ENCODE measurements at places on chromosomes 2 and 18.

- H3K4me1 ChIP-seq, result peaks cover 24% of the 10 kb centered on the region
- no peak for DNase-seq
- no peak overlapping the region for H3K4me3 ChIP-seq
- H3K27ac ChIP-seq, result no peak overlapping the region
- H3K27me3 ChIP-seq, result no peaks in the 10 kb centered on the region
- peaks cover 51% of the 10 kb centered on the region for H3K36me3 ChIP-seq
These were observed 14.0 kb downstream of the YIPF4 start for GRCh38 chr2:32291746-32292145.

DNA sequence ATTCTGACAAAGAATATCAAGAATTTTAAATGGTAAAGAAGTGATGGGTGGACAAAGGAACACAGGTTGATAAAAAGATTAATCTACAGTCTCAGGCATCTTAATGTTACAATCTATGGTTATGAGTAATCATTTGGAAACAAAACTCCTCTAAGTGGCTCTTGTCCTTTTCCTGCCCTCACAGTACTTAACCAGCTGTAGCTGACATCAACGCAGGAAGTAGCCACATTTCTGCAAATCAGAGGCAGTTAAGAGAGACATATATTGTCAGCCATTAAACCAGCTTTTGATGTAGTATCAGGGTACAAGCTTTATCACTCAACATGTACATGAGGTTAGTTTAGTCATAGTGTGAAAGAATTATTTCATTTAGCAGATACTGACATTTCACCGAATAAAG is 244.6 kb downstream of the NR4A2 start:
- H3K4me1 ChIP-seq, result no peaks in the 10 kb centered on the region
- DNase-seq, result no peak
- H3K36me3 ChIP-seq, result no peaks in the 10 kb centered on the region
- H3K27ac ChIP-seq, result no peak overlapping the region

DNA sequence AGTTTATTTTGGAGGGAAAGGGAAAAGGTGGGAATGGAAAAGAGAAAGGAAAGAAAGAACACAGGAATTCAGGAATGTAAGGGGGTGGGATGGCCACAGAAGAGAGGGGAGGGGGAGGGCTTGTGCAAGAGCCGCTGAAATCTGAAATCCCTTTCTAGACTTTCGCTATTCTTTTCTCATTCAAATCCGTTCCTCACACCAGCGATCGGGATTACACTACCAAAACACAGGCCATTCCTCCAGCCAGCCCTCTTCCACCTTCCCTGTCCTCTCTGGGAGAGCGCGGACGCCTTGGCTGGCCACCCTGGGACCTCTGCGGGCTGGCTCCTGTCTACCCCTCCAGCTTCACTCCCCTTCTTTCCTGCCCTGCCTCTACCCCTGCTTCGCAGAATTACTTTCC is 102.3 kb downstream of the CDCA7 start:
- no peak overlapping the region for H3K27ac ChIP-seq
- no peak for DNase-seq
- no peak overlapping the region for H3K4me3 ChIP-seq
- H3K36me3 ChIP-seq, result no peaks in the 10 kb centered on the region
- no peaks in the 10 kb centered on the region for H3K4me1 ChIP-seq

- H3K27me3 ChIP-seq, result no peaks in the 10 kb centered on the region
- H3K36me3 ChIP-seq, result no peaks in the 10 kb centered on the region
- H3K27ac ChIP-seq, result no peak overlapping the region
These were observed 17.9 kb upstream of the MIB1 start for GRCh38 chr18:21722687-21723086.

- H3K27me3 ChIP-seq, result peaks cover under 1% of the 10 kb centered on the region
- H3K4me3 ChIP-seq, result no peak overlapping the region
- H3K4me1 ChIP-seq, result no peaks in the 10 kb centered on the region
- DNase-seq, result no peak
- H3K36me3 ChIP-seq, result no peaks in the 10 kb centered on the region
These were observed 469.4 kb upstream of the SMIM21 start for GRCh38 chr18:75896865-75897264.

- H3K4me3 ChIP-seq, result no peak overlapping the region
- peaks cover 64% of the 10 kb centered on the region for H3K27me3 ChIP-seq
- H3K27ac ChIP-seq, result no peak overlapping the region
- H3K4me1 ChIP-seq, result peaks cover 5% of the 10 kb centered on the region
These were observed 403 bp upstream of the CLUL1 start for GRCh38 chr18:596288-596881.

- H3K27ac ChIP-seq, result no peak overlapping the region
- no peaks in the 10 kb centered on the region for H3K36me3 ChIP-seq
- H3K27me3 ChIP-seq, result peaks cover 36% of the 10 kb centered on the region
- no peak overlapping the region for H3K4me3 ChIP-seq
- H3K4me1 ChIP-seq, result peaks cover 7% of the 10 kb centered on the region
These were observed 24.9 kb downstream of the MYO5B start for GRCh38 chr18:50170004-50170403.

- DNase-seq, result no peak
- H3K27me3 ChIP-seq, result no peaks in the 10 kb centered on the region
- no peak overlapping the region for H3K4me3 ChIP-seq
- H3K4me1 ChIP-seq, result no peaks in the 10 kb centered on the region
- no peak overlapping the region for H3K27ac ChIP-seq
- no peaks in the 10 kb centered on the region for H3K36me3 ChIP-seq
These were observed 25.1 kb downstream of the BAZ2B start for GRCh38 chr2:159591221-159591620.

DNA sequence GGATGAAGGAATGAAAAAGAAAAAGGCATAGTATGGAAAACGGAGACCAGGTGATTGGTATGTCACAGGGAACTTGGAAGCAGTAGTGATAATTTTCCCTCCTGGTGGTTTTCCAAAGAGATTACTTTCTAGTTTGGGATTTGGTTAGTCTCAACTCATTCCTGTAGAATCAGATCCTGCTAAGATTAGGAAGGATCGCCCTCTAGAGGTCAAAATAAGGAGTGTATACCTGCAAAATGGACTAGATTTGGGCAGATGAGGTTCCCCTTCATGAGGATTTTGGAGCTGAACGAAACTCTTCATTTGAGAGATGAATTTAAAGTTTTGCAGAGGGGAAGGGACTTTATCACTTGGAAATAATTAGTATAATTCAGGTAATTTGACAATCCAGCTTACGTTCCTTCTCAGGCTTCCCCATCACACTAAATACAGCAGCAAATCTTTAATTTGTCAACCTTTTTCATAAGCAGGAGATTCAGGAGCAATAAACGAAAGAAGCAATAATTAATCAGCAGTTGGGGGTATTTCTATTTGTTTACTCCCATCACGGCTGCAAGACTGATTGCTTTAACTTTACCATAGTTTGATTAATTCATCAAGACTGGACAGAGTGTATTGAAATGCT is 65.2 kb downstream of the CCDC195 start:
- no peaks in the 10 kb centered on the region for H3K27me3 ChIP-seq
- no peaks in the 10 kb centered on the region for H3K36me3 ChIP-seq
- no peak overlapping the region for H3K4me3 ChIP-seq

GRCh38 chr2:30266051-30266621 is 34.8 kb downstream of the LBH start:
- peaks cover 85% of the 10 kb centered on the region for H3K4me1 ChIP-seq
- peak overlapping the region; percentile 76 for H3K4me3 ChIP-seq
- H3K27ac ChIP-seq, result peak overlapping the region; percentile 96
- no peaks in the 10 kb centered on the region for H3K27me3 ChIP-seq
- peak; percentile 70 for DNase-seq

- no peaks in the 10 kb centered on the region for H3K4me1 ChIP-seq
- H3K27me3 ChIP-seq, result no peaks in the 10 kb centered on the region
- no peak overlapping the region for H3K4me3 ChIP-seq
These were observed 107.6 kb downstream of the TMEM17 start for GRCh38 chr2:62398356-62398755.

DNA sequence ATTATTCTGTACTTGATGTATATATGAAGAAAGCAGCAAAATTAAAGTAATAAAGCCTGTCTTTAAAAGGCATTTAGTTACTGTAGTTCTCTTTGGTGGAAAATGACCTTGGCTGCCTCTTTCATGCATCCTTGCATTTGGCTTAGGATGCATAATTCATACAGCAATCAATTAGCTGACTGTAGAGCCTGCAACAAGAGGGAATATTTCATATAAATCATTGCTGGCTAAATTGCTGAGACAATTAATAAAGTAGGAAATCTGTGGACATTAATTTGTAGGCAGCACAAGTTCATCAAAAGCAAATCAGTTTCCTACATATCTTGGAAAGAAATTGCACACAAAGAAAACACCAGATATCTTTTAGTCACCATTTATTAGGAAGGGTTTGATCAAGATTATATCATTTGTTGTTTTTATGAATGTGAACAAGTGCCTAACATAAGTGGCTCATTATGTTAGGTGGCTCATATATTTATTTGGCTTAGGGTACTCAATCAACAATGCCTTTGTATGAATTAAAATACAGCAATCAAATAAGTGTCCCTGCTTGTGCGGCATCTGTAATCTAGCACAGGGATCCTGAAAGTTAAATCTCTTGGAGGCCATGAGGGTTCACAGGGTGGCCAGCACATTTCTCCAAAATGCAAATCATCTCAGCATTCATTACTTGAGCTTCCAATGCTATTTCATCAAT is 220.4 kb upstream of the SPOPL start:
- H3K4me3 ChIP-seq, result no peak overlapping the region
- H3K4me1 ChIP-seq, result no peaks in the 10 kb centered on the region
- no peak for DNase-seq

DNA sequence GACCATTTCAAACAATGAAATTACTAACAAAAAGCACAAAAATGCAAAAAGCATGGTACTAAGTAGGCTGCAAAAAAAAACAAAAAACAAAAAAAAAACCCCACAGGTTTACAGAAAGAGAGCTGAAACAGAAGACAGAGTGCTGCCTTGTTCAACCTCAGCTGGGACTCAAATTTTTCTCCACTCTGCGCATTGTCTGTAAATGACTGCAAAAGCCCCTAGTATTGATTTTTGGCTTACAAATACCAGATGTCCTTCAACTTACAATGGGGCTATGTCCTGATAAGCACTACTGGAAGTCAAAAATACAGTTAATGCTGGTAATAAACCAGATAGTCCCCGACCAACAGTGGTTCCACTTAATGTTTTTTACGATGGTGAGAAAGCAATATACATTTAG is 42.2 kb downstream of the UBE2E3 start:
- peaks cover 33% of the 10 kb centered on the region for H3K4me1 ChIP-seq
- no peaks in the 10 kb centered on the region for H3K36me3 ChIP-seq
- DNase-seq, result no peak
- no peak overlapping the region for H3K27ac ChIP-seq

DNA sequence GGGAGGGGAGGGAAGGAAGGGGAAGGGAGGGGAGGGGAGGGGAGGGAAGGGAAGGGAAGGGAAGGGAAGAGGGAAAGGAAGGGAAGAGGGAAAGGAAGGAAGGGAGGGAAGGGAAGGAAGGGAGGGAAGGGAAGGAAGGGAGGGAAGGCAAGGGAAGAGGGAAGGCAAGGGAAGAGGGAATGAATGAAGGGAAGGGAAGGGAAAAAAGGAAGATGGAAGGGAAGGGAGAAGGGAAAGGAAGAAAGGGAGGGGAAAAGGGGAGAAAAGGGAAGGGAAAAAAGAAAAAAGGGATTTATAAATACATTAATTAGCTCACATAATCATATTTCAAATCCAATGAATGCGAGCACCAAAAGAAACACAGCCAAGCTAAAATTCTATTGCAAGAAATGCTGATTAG is 202.9 kb upstream of the LRRTM4 start:
- no peaks in the 10 kb centered on the region for H3K4me1 ChIP-seq
- H3K36me3 ChIP-seq, result no peaks in the 10 kb centered on the region
- no peak for DNase-seq
- H3K4me3 ChIP-seq, result no peak overlapping the region
- H3K27me3 ChIP-seq, result no peaks in the 10 kb centered on the region
- no peak overlapping the region for H3K27ac ChIP-seq

- DNase-seq, result no peak
- H3K27ac ChIP-seq, result no peak overlapping the region
- no peaks in the 10 kb centered on the region for H3K36me3 ChIP-seq
- H3K27me3 ChIP-seq, result no peaks in the 10 kb centered on the region
- H3K4me1 ChIP-seq, result no peaks in the 10 kb centered on the region
These were observed 484.0 kb upstream of the MAP2 start for GRCh38 chr2:208939852-208940251.

GRCh38 chr2:201597397-201597796 is 45.9 kb downstream of the TMEM237 start:
- DNase-seq, result no peak
- no peak overlapping the region for H3K27ac ChIP-seq

- no peak overlapping the region for H3K4me3 ChIP-seq
- peaks cover 19% of the 10 kb centered on the region for H3K4me1 ChIP-seq
- no peaks in the 10 kb centered on the region for H3K36me3 ChIP-seq
- peaks cover 12% of the 10 kb centered on the region for H3K27me3 ChIP-seq
- H3K27ac ChIP-seq, result no peak overlapping the region
- no peak for DNase-seq
These were observed 86.6 kb upstream of the ODC1 start for GRCh38 chr2:10534514-10535250.
